ENCODE measurements at places on chromosomes 12 and 14. TPM values are rescaled to one million over a fixed set of nuclear protein-coding genes. Genes with fewer than 3 reads are reported as not detected.

- H3K27ac ChIP-seq, result no peak overlapping the region
- no peak overlapping the region for H3K4me3 ChIP-seq
Measured at GRCh38 chr12:21843795-21844194, 69.3 kb upstream of the KCNJ8 start.

- H3K4me1 ChIP-seq, result peaks cover 22% of the 10 kb centered on the region
- H3K27ac ChIP-seq, result peak overlapping the region; percentile 85
- peak; percentile 11 for DNase-seq
- H3K27me3 ChIP-seq, result no peaks in the 10 kb centered on the region
- H3K4me3 ChIP-seq, result peak overlapping the region; percentile 8
Measured at GRCh38 chr12:64583771-64584421, 26.4 kb upstream of the RASSF3 start.

DNA sequence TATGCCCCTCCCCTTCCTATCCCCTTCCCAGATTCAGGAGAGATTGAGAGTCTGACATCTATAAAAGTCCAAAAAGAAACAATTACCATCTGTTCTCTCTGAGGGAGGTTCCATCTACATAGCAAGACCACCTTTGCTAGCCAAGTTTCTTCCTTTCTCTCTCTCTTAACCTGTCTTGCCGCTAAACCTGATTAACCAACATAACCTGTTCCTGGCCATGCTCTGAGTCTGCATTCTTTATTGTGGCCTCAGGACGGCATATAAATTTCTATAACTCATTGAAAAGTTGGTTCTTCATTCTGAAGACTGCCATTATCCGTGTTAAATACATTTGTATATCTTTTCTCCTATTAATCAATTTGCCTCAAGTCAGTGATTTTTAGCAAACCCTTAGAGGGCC is 594.0 kb downstream of the KCNH5 start:
- no peaks in the 10 kb centered on the region for H3K4me1 ChIP-seq
- H3K4me3 ChIP-seq, result no peak overlapping the region
- H3K36me3 ChIP-seq, result no peaks in the 10 kb centered on the region
- H3K27ac ChIP-seq, result no peak overlapping the region
- H3K27me3 ChIP-seq, result no peaks in the 10 kb centered on the region
- DNase-seq, result no peak

KLHL33 gene
- 0.17 TPM for total RNA-seq

GRCh38 chr12:28191051-28192048 is 1.1 kb downstream of the CCDC91 start:
- no peaks in the 10 kb centered on the region for H3K27me3 ChIP-seq
- peak overlapping the region; percentile 93 for H3K4me3 ChIP-seq
- peak overlapping the region; percentile 99 for H3K27ac ChIP-seq
- peaks cover 41% of the 10 kb centered on the region for H3K4me1 ChIP-seq

DNA sequence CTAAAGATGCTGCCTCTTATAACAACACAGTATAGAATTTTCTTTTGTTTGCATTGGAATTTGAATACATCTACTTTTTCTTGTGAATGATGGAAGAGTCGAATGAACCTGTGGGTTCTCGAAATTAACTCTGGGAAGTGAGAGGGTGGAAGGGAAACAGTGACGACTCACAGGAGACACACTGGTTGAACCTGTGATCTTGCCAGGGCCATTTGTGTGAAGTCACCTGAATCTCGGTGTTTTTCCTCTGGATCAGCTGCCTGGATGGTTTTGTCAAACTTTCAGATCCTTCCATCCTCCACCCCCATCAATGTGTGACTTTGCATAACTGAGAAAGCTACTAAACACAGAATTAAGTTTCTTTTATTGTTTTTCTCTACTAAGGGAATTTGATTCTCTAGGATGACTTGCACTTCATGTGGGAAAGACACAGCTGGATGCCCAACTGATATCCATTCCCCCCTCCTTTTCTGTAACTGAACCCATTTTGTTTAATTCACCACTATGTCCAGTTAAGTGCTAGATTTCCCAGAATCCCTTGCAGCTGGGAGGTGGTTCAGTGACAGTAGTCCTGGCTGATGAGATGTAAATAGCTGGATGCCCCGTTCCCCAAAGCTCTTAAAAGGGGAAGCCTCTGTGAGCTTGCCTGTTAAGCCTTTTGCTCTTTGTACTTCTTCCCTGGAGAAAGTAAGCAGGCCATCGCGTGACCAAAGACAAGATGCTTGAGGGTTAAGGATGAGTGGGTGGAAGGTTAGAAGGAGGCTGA is 6.3 kb downstream of the PPFIBP1 start:
- H3K27ac ChIP-seq, result no peak overlapping the region
- peaks cover 23% of the 10 kb centered on the region for H3K4me1 ChIP-seq
- H3K4me3 ChIP-seq, result no peak overlapping the region
- peaks cover 15% of the 10 kb centered on the region for H3K27me3 ChIP-seq
- DNase-seq, result no peak
- H3K36me3 ChIP-seq, result no peaks in the 10 kb centered on the region

- H3K4me1 ChIP-seq, result peaks cover 6% of the 10 kb centered on the region
- DNase-seq, result no peak
- no peak overlapping the region for H3K4me3 ChIP-seq
- H3K27me3 ChIP-seq, result peaks cover 3% of the 10 kb centered on the region
- peaks cover 20% of the 10 kb centered on the region for H3K36me3 ChIP-seq
- no peak overlapping the region for H3K27ac ChIP-seq
Measured at GRCh38 chr14:52422650-52423356, 108.7 kb downstream of the PTGER2 start.

DNA sequence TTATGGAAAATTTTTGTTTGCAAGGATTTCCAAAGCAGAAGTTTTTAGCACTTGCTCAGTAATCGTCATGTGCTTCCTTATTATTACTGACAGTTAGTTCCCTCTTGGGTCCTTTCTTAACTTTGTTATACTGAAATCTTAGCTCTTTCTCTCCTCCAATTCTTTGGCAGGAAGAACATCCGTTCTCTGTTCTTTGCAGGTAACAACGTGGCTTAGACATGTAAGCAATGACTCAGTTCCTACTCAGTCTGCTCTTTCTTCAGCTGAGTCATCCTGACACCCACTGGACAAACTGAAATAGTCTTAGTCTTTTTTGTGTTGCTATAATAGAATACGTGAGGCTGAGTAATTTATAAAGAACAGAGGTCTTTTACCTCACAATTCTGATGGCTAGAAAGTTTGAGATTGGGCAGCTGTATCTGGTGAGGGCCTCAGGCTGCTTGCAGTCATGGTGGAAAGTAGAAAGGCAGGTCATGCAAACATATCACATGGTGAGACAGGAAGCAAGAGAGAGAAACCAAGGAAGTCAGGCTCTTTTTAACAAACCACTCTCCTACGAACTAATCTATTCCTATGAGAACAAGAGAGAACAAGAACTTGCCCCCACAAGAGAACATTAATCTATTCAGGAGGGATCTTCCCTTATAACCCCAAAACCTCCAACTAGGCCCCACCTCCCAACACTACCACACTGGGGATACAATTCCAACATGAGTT is 49.2 kb downstream of the TESPA1 start:
- peak; percentile 60 for DNase-seq
- no peaks in the 10 kb centered on the region for H3K27me3 ChIP-seq
- H3K4me3 ChIP-seq, result peak overlapping the region; percentile 47
- peak overlapping the region; percentile 96 for H3K27ac ChIP-seq
- H3K36me3 ChIP-seq, result peaks cover 84% of the 10 kb centered on the region
- peaks cover 48% of the 10 kb centered on the region for H3K4me1 ChIP-seq

KLRC3 gene
- total RNA-seq, result not detected

DNA sequence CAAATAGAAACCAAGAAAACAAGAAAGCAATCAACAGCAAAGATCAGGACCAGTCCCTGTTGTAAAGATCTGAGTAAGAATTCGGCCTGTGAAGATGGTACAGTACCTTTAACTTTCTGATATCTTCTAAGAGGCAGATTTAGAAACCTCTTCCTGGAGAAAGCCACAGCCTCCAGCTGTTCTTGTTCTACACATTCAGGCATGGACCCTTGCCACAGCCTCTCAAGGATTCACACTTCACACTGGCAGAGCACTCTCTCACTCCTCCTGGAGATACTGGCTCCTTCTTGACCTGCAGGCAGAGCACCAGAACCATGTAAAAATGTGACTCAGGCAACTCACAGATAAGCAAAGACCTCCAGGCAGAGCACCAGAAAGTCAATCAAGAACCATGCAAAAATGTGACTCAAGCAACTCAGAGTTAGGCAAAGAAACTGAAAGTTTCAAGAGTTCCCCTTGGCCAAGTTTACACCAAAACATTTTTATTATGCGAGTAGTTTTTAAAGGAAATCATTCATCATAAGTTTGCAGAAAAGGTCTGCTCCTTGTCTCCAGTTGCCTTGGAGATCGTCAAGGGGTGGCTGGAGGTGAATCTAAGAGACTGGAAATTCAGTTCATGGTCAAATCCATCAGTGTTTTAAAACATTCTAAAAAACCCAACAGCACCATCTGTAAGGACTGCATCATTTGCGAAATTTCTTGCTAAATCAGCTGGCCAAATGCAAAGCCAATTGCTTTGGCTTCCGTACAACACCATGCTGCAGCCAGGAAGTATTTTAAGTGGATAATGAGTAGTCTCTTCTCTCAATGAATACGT is 119.3 kb upstream of the MDM1 start:
- H3K36me3 ChIP-seq, result peaks cover 25% of the 10 kb centered on the region
- peak overlapping the region; percentile 95 for H3K27ac ChIP-seq
- H3K4me1 ChIP-seq, result peaks cover 93% of the 10 kb centered on the region
- DNase-seq, result peak; percentile 66
- H3K27me3 ChIP-seq, result no peaks in the 10 kb centered on the region
- H3K4me3 ChIP-seq, result peak overlapping the region; percentile 67

EIF2S3B gene
- total RNA-seq, result 1.0 TPM

ITGA7 gene
- 3.1 TPM for total RNA-seq

GRCh38 chr14:87491816-87492215 is 501.2 kb downstream of the GALC start:
- no peaks in the 10 kb centered on the region for H3K36me3 ChIP-seq
- no peak overlapping the region for H3K4me3 ChIP-seq
- H3K4me1 ChIP-seq, result no peaks in the 10 kb centered on the region
- no peak for DNase-seq
- H3K27ac ChIP-seq, result no peak overlapping the region
- no peaks in the 10 kb centered on the region for H3K27me3 ChIP-seq

SLC39A2 gene
- 0.25 TPM for total RNA-seq

- H3K4me3 ChIP-seq, result no peak overlapping the region
- H3K27me3 ChIP-seq, result no peaks in the 10 kb centered on the region
- peaks cover 57% of the 10 kb centered on the region for H3K4me1 ChIP-seq
- peaks cover 7% of the 10 kb centered on the region for H3K36me3 ChIP-seq
- H3K27ac ChIP-seq, result peak overlapping the region; percentile 47
Measured at GRCh38 chr12:116959845-116960514, 49.2 kb downstream of the FBXW8 start.

DNA sequence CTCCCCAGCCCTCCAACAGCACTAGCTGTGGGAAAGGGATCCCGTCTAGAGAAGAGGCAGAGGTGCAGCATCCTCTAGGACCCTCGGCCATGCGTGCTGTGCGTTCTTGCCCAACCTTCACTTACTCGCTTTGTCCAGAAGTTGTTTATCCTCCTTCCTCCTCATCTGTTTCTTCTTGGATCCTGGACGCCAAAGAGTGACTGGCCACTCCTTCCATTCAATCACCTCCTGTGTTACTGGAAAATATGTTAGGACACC is 140.5 kb downstream of the ZFP36L1 start:
- no peaks in the 10 kb centered on the region for H3K36me3 ChIP-seq
- DNase-seq, result no peak
- H3K27ac ChIP-seq, result no peak overlapping the region
- H3K4me3 ChIP-seq, result no peak overlapping the region
- no peaks in the 10 kb centered on the region for H3K27me3 ChIP-seq

DNA sequence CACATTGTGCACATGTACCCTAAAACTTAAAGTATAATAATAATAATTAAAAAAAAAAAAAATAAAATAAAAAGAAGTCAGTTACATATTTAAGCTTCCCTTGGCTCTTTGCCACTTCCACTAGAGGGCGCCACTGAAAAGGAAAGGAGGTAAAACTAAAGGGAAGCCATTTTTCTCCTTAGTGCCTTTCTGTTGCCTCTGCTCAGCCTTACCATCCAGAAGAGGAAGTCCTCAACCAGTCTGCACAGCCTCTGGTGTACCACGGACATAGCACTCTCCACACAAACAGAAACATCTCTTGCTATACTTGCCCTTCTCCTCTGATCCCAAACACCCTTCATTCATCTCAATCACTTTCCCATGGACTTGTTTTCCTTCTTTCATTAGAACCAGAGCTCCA is 169.0 kb upstream of the EEA1 start:
- peak overlapping the region; percentile 42 for H3K27ac ChIP-seq
- peak; percentile 80 for DNase-seq
- H3K27me3 ChIP-seq, result no peaks in the 10 kb centered on the region
- H3K36me3 ChIP-seq, result no peaks in the 10 kb centered on the region
- H3K4me1 ChIP-seq, result peaks cover 14% of the 10 kb centered on the region

- H3K36me3 ChIP-seq, result peaks cover 66% of the 10 kb centered on the region
- no peaks in the 10 kb centered on the region for H3K27me3 ChIP-seq
- no peak for DNase-seq
- peaks cover 4% of the 10 kb centered on the region for H3K4me1 ChIP-seq
- no peak overlapping the region for H3K4me3 ChIP-seq
Measured at GRCh38 chr12:117165342-117165741, 24.9 kb downstream of the FBXO21 start.

LIN7A gene
- total RNA-seq, result not detected

ITGB7 gene
- total RNA-seq, result 621 TPM

NRIP2 gene
- not detected for total RNA-seq

- H3K27ac ChIP-seq, result no peak overlapping the region
- H3K27me3 ChIP-seq, result peaks cover 3% of the 10 kb centered on the region
- no peak overlapping the region for H3K4me3 ChIP-seq
Measured at GRCh38 chr12:105983622-105984320, 155.0 kb downstream of the NUAK1 start.

VDR gene
- 16.4 TPM for total RNA-seq

DNA sequence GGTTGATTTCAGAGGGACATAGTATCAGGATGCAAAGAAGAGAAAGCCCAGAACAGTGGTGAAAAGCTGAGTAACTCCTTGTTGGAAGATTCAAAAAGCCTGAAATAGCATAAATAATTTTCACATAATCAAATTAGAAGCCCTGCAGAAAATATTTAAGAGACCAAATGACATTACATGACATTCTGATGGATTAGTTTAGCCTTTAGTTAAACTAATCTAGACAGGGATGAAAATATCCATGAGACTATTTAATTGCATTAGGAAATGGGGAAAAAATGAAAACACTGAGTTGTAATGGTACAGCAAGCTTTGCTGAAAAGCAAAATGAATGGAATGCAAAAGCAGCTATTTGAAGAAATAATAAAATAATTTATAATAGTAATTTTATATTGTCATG is 91.8 kb downstream of the KIF21A start:
- H3K36me3 ChIP-seq, result no peaks in the 10 kb centered on the region
- no peaks in the 10 kb centered on the region for H3K4me1 ChIP-seq
- no peak for DNase-seq
- H3K27me3 ChIP-seq, result no peaks in the 10 kb centered on the region
- no peak overlapping the region for H3K4me3 ChIP-seq

GLIPR1L1 gene
- total RNA-seq, result not detected

SYNDIG1L gene
- total RNA-seq, result not detected

FIGNL2 gene
- total RNA-seq, result 0.19 TPM

- H3K4me1 ChIP-seq, result no peaks in the 10 kb centered on the region
- no peak overlapping the region for H3K27ac ChIP-seq
- H3K27me3 ChIP-seq, result no peaks in the 10 kb centered on the region
- no peaks in the 10 kb centered on the region for H3K36me3 ChIP-seq
- no peak overlapping the region for H3K4me3 ChIP-seq
Measured at GRCh38 chr12:99151744-99152143, 495.8 kb upstream of the GARIN6 start.

- H3K4me3 ChIP-seq, result no peak overlapping the region
- no peak for DNase-seq
- H3K27ac ChIP-seq, result peak overlapping the region; percentile 12
- no peaks in the 10 kb centered on the region for H3K27me3 ChIP-seq
Measured at GRCh38 chr12:64600164-64600561, 10.1 kb upstream of the RASSF3 start.

All from activated CD4-positive, alpha-beta T cell treated with anti-CD3 and anti-CD28 coated beads, Interleukin-2, amount 10 ng/mL, durations not matched to agents 7 days and 5 days (primary cell).